ENCODE measurements at places on chromosomes 2 and 18.

- no peak for DNase-seq
These were observed 32.1 kb downstream of the MBD2 start for GRCh38 chr18:54192415-54192814.

- DNase-seq: no peak
These were observed 84.2 kb upstream of the FAM136A start for GRCh38 chr2:70385966-70386595.

DNA sequence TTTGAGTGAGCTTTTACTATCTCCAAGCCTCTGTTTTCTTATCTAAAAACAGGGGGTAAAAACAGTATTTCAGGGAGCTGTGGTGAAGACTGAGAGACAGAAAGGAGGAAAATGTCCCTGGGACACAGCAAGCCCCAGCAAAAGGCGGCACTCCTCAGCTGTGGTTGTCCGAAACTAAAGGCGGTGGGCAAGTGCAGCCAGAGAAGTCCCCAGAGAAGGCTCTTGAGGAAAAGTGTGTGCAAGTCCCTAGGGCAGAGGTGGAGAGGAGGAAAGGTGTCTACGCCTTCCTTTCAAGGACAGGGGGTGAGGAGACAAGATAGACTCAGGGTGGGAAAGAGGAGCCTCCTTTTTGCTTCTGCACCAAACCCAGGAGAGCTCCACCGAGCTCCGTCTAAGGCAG, 45.5 kb downstream of the CYP27C1 start:
- no peak for DNase-seq

GRCh38 chr2:40723194-40723593, 271.3 kb upstream of the SLC8A1 start:
- no peak for DNase-seq

GRCh38 chr18:6521803-6522418, 107.2 kb upstream of the L3MBTL4 start:
- DNase-seq: no peak

- DNase-seq: no peak
These were observed 26.4 kb upstream of the GALR1 start for GRCh38 chr18:77223221-77223639.

DNA sequence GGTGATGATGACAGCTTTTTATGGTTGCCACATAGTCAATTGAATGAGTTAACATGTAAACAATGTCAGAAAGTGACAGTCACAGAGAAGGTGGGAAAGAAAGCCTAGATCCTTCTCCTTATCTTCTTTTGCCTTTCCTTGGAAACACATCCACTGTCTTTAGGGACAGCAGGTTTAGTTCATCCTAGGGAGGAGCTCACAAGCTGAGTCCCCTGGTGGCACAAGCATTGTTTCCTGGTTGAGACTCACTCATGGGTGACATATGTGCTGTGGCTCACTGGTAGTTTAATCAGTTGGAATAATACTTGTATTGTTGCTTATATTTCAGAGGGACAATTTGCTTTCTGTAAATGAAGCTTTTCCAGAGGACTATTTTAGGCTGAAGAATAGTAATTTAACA, 598.5 kb downstream of the CNTNAP5 start:
- DNase-seq: no peak

GRCh38 chr2:239601201-239601851, 200.5 kb upstream of the HDAC4 start:
- DNase-seq: no peak

GRCh38 chr2:238469155-238469554, 42.4 kb downstream of the ASB1 start:
- no peak for DNase-seq

GRCh38 chr2:96256611-96257113, 9.1 kb downstream of the TMEM127 start:
- peak; percentile 35 for DNase-seq

DNA sequence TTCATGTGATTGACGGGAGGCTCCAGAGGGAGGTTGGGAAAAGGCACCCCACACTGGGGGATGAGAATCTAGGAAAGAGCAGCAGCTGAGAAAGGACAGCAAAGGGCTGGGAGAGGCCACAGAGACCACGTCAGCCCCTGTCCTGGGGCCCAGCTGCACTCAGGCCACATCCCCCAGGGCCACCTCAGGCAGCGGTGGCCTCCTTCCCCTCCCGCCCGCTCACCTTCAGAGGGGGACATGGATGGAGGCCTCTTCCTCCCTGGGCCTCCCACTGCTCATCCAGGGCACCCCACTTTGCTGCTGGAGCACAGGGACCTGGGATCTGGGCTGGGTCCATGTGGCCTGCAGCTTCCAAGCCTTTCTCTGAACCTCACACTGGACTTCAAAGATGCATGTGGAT, 199.8 kb upstream of the HDAC4 start:
- no peak for DNase-seq

DNA sequence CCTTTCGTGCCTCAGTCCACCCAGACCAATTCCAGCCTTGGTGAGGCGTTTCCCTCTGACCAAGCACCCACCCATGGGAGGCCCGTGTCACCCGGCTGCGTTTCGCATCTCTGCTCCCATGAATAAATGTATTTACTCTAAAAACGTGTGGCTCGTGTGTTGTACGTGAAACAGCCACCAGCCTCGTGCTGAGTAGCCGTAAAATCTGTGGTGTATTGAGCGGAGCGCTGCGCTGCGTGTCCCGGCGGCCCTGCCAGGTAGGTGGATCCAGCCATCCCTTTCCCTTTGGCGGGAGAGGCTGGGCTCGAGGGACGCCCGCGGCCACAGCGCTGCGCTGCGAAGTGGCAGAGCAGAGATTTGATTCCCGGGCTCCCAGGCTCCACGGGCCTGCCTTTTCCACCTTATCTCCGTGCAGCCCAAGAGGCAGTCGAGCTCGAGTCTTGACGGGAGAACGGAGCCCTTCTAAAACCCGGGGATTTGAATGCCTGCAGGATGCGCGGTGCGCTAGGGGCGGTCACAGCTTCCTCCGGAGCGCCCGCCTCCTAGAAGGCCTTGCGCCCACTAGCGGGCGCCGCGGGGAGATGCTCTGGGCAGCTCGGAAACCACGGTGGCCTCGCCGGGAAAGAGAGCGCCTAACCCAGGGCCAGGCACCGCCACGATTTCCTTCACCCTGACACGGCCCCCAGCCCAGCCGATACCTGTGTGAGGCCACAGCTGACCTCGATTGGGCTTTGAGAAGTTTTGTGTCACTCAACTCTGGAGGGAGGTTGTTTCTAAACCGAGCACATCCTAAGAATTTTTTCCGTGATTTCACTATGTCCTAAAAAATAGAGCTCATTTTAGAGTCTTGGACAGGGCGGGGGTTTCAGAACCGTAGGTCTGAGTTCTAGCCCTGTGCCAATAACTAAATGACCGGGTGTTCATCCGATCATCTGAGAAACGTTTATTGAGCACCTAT, 3.9 kb upstream of the PSMD1 start:
- peak; percentile 76 for DNase-seq

DNA sequence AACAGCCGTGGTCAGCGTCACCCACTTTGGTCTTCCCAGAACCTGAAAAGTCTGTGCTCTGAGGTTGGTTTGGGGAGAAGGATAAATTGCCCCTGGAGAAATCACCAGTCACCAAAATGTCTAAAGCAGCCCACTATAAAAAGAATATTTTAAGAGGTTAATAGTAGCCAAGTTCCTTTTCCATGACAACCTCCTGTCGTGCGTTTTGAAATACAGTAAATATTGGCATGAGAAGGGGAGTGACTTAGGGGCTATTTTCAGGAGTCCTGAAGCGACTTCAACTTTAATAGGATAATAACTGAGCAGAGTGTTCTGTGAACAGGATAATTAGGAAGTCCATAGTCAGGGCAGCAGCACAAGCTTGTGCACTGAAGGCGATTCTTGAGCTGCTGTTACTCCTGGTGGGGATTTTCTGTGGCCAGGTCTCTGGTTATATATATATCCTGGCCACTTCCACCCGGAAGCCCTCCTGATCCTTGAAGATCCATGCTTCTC, 49.3 kb downstream of the RNF144A start:
- DNase-seq: no peak

GRCh38 chr18:75034937-75035336, 174.0 kb downstream of the PTGR3 start:
- DNase-seq: no peak

- DNase-seq: no peak
These were observed 68.3 kb upstream of the OTOS start for GRCh38 chr2:240208631-240209211.

- no peak for DNase-seq
These were observed 643 bp downstream of the PLCL1 start for GRCh38 chr2:197804758-197805714.

DNA sequence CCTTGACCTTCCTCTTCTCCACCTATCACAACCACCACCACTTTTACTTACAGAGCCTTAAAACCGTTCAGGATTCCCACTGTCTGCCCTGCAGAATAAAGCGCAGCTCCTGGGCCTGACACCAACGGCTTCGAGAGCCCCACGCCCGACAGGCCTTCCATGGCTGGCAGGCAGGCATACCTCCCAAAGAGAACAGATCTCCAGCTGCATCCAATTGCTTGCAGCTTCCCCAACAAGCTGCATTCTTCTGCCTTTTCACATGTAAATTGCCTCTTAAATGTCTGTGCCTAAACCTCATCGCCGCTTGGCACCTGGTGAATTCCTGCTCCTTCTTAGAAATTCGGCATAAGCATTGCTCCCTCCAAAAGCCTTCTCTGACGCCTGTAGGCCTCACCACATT, 31.5 kb upstream of the FAM124B start:
- no peak for DNase-seq

GRCh38 chr2:166373951-166374350, 1.8 kb downstream of the SCN9A start:
- no peak for DNase-seq

DNA sequence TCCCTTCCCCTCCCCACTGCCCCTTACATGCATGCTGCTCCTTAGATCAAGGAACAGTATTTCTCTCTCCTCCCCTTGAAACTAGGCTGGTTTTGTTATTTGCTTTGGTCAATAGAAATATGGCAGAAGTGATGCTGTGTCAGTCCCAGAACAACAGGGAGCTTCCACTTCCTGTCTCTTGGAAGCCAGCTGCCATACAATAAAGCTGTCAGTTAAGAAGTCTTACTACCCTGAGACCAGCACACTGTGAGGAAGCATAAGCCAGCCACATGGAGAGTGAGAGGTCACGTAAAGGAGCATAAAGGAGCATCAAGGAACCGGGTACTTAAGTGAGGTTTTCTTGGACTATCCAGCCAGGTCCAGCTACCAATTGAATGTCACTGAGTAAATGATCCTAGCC, 126.6 kb downstream of the NOL4 start:
- no peak for DNase-seq

GRCh38 chr2:122210898-122211856, 455.7 kb downstream of the TSN start:
- DNase-seq: no peak

- no peak for DNase-seq
These were observed 107.3 kb downstream of the TMEFF2 start for GRCh38 chr2:192087398-192087958.

GRCh38 chr2:221571025-221571550, 1.0 kb downstream of the EPHA4 start:
- no peak for DNase-seq

- DNase-seq: no peak
These were observed 50.5 kb upstream of the TUBA3D start for GRCh38 chr2:131425231-131425941.

DNA sequence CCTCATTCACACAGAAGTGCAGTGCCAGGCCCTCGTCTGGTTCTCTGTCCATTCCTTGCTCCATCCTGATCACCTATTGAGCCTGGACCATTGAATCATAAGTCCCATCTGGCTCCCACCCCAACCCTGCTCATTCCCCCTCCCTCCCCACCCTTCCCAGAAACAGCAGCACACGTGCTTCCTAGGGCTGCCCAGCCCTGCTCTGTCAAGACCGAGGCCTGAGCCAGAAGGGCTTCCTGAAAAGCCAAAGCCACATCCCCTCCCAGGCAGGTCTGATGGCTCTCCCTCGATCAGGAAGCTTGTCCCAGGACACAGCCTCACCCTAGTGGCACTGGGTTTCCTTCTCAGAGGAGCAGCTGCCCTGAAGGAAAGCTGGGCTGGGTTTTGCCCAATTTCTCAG, 79.8 kb upstream of the FZD7 start:
- no peak for DNase-seq

- DNase-seq: no peak
These were observed 17.7 kb upstream of the ZDBF2 start for GRCh38 chr2:206256706-206257205.

GRCh38 chr2:42132191-42132965, 36.8 kb upstream of the EML4 start:
- DNase-seq: no peak

DNA sequence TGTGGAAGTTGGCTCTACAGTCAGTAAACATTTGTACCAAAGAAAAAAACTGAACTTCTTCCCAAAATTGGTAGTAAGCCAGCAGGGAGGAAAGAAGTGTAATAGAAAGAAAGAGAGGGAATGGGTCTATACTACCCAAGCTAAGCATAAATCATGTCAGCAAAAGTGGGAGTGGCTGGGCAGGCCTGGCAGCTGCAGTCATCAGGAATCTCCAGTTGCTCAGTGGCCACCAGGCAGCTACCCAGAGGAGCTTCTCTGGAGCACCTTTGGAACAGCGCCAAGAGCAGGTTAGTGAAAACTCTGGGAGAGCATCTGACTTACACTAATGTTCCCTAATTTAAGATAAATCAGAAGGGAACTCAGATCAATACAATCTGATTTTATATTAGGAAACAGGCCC, 14.3 kb downstream of the FRZB start:
- DNase-seq: no peak

DNA sequence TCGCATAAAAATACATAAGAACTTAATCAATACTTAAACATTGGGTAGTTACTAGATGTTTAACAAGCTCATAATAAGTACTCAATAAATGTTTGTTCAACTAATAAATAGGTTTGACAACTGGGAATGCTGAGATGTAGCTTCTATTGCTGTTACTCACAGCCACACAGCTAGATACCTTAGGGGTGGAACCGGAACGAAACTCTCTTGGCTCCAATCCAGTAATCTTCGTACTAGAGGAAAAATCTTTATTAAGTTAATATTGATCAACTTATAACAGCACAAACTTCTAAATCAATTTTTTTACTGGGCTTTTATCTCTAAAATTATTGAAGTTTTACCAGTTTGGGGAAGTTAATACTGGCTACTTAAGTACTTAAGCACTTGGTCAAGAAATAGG, 247.8 kb downstream of the PAX3 start:
- no peak for DNase-seq

GRCh38 chr2:101873543-101873942, 118.2 kb upstream of the IL1R2 start:
- no peak for DNase-seq

DNA sequence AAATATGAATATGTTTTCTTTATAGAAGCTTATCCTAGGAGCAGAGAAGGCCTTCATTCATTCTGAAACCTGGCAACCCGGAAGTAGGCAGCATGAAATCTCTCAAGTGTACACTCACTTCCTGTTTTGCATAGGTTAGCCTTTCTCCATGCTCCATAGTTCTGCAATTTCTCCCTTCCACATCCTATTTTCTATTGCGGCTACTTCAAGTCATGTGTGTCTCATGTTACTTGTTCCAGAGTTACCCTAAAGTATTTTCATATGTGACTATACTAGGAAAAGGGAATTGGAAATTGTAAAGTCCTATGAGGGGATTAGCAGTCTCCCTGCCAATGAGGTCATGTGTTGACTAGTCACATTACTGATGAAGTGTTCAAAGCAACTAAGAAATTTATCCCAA, 320.6 kb downstream of the NCKAP5 start:
- peak; percentile 14 for DNase-seq
